ENCODE measurements at places on chromosomes 2 and 18. TPM values are rescaled to one million over a fixed set of nuclear protein-coding genes. Genes with fewer than 3 reads are reported as not detected.
A peak's percentile ranks its signal among the peaks of the same experiment; 100 is the strongest.

DNA sequence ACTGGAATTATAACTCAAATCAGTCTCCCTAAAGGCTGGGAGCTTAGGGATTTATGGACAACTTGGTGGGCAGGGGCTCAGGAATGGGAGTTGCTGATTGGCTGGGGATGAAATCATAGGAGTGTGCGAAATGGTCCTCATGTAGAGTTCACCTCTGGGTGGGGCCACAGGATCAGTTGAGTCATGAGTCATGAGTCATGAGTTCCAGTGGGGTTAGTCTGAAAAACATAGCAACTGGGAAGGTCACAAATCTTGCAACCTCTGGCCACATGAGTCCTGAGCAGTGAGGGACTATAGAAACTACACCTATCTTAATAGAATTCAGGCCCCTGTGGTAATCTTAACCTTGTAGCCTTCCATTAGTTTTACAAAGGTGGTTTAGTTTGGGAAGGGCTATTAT is 383.3 kb downstream of the RBM43 start:
- no peaks in the 10 kb centered on the region for H3K27me3 ChIP-seq
- no peak overlapping the region for H3K4me3 ChIP-seq
- no peaks in the 10 kb centered on the region for H3K36me3 ChIP-seq

GRCh38 chr2:241760301-241760771 is 16.3 kb upstream of the GAL3ST2 start:
- H3K27ac ChIP-seq, result no peak overlapping the region
- no peaks in the 10 kb centered on the region for H3K27me3 ChIP-seq
- peaks cover 12% of the 10 kb centered on the region for H3K4me1 ChIP-seq

GRCh38 chr18:69998523-69998987 is 50.9 kb upstream of the CD226 start:
- H3K4me1 ChIP-seq, result no peaks in the 10 kb centered on the region
- H3K27me3 ChIP-seq, result no peaks in the 10 kb centered on the region
- no peak overlapping the region for H3K4me3 ChIP-seq
- no peaks in the 10 kb centered on the region for H3K36me3 ChIP-seq
- DNase-seq, result no peak
- H3K27ac ChIP-seq, result no peak overlapping the region

DNA sequence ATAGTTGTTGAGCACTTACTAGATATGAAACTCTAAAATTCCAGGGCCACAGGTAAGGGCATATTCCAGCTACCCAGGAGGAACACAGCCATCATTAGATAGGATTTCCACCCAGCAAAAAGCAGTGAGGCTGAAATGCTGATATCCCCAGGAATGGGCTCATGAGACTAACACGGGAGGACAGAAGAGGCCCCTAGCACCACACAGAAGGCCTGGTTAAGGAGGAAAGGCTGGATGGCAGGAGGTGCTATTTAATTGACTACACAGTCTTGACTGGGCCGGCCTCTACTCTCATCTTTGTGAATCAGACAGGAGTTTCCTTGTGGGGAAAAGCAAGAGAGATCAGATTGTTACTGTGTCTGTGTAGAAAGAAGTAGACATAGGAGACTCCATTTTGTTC is 61.7 kb downstream of the MRPL35 start:
- no peaks in the 10 kb centered on the region for H3K4me1 ChIP-seq
- DNase-seq, result no peak
- no peak overlapping the region for H3K27ac ChIP-seq
- H3K27me3 ChIP-seq, result no peaks in the 10 kb centered on the region
- no peak overlapping the region for H3K4me3 ChIP-seq
- H3K36me3 ChIP-seq, result no peaks in the 10 kb centered on the region

DNA sequence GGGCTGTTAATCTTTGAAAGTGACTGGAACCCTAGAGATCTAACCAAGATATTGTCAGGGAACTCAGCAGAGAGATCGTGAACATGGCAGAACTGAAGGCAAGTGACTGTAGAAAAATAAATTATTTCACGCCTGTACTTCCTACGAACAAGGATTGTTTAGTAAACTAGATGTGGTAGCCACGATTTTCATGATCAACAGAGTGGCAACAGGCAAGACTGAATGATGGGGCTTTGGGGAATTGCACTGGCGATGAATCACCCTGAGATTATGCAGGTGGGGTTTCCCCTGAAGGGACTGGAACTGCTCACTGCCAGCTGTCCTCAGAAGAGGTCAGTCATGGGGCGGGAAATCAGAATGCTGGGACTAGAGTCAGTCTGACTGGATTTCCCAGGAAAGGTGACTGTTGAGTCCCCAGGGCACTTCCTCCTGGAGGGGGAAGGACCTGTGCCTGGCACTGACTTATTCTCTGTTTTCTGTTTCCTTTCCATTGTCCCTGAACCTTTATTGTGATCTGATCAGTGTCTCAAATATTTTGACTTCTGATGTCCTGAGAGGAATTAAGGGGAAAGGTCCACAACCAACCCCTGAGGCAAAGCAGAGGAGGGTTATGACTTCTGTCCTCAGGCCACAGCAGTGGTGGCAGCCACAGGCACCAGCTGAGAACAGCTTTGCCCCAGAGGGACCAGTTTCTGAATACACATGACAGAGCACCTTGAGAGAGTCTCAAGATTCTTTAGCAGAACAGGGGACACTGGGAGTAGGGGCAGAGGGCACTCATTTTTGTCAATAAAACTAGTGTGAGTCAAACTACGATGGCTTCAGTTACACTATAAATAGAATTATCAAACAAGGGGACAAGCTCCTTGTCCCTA is 70.0 kb downstream of the NAB1 start:
- H3K4me1 ChIP-seq, result peaks cover 9% of the 10 kb centered on the region
- no peaks in the 10 kb centered on the region for H3K36me3 ChIP-seq
- no peak overlapping the region for H3K4me3 ChIP-seq

GRCh38 chr2:50395605-50396297 is 636.2 kb downstream of the NRXN1 start:
- no peak for DNase-seq
- H3K4me3 ChIP-seq, result no peak overlapping the region
- no peaks in the 10 kb centered on the region for H3K36me3 ChIP-seq
- H3K4me1 ChIP-seq, result no peaks in the 10 kb centered on the region
- no peak overlapping the region for H3K27ac ChIP-seq
- no peaks in the 10 kb centered on the region for H3K27me3 ChIP-seq

- H3K4me3 ChIP-seq, result no peak overlapping the region
- no peaks in the 10 kb centered on the region for H3K4me1 ChIP-seq
- H3K27ac ChIP-seq, result no peak overlapping the region
- H3K27me3 ChIP-seq, result peaks cover 26% of the 10 kb centered on the region
- no peak for DNase-seq
Observed at GRCh38 chr18:63314062-63314790, 5.3 kb downstream of the BCL2 start.

GRCh38 chr18:23282437-23282781 is 147.1 kb downstream of the CABLES1 start:
- no peaks in the 10 kb centered on the region for H3K36me3 ChIP-seq
- peak overlapping the region; percentile 81 for H3K27ac ChIP-seq
- H3K4me3 ChIP-seq, result no peak overlapping the region
- no peak for DNase-seq
- no peaks in the 10 kb centered on the region for H3K27me3 ChIP-seq
- H3K4me1 ChIP-seq, result peaks cover 44% of the 10 kb centered on the region

GRCh38 chr2:3450385-3451010 is 68.8 kb downstream of the ADI1 start:
- H3K27me3 ChIP-seq, result no peaks in the 10 kb centered on the region
- H3K27ac ChIP-seq, result no peak overlapping the region
- H3K4me1 ChIP-seq, result no peaks in the 10 kb centered on the region
- H3K4me3 ChIP-seq, result no peak overlapping the region
- no peaks in the 10 kb centered on the region for H3K36me3 ChIP-seq
- no peak for DNase-seq

GRCh38 chr2:20668451-20668850 is 1.5 kb downstream of the GDF7 start:
- H3K36me3 ChIP-seq, result no peaks in the 10 kb centered on the region
- no peak overlapping the region for H3K4me3 ChIP-seq
- peaks cover 8% of the 10 kb centered on the region for H3K4me1 ChIP-seq

DNA sequence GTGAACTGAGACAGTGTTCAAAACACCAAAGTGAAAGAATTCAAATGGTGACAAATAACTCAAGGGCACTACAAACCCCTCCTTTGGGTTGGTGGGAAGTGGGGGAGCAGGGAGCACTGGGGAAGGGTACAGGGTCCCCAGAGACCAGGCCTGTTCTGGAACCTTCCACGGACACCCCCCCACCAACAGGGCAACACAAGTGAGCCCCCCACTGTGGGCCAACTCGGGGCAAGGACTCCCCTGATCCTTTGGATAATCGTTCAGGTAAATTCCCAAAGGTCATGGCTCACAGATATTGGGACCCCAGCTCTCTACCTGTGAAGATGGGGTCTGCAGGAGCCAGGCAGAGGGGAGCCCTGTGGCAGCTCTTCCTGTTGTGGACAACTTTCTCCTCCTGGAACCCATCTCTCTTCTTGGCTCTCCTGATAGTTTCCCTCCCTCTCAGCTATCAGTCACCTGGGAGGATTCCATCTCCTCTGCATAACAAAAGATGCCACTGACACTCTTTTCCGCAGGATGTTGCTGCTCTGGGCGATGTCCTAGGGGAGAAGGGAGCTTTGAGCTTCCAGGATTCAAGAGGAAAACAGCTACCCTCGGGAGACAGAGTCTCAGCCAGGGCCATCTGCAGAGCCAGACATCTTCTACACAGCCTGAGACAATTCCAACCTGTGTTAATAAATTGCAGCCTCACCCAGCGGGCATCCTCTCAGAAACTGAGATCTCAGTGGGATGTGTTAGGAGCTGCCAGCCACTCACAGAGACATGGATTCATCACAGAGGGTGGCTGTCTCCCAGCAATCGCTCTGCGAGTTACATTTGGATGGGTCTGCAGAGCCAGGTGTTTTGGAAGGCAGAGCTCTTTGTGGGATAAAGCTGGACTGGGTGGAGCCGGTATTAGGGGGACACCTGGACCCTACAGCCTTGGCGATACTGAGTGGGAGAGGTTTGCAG is 35.4 kb downstream of the MBP start:
- H3K4me1 ChIP-seq, result peaks cover 61% of the 10 kb centered on the region
- H3K4me3 ChIP-seq, result no peak overlapping the region
- no peaks in the 10 kb centered on the region for H3K27me3 ChIP-seq

DNA sequence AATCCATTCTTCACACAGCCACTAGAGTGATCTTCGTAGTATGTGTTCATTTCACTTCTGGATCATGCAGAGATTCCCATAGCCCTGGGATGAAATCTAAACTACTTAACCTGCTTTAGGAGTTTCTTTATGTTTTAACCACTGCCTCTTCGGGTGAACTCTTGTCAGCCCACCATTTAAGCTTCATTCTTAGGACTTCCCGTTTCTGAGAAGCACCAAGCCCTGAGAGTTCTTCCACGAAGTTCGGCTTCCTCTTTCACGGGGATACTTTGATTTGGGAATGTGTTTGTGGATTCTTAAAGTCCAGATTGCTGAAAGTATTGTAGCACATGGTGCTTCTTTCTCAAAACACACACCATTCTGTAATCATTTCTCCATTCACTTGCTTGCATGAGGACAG is 205.0 kb downstream of the UBE2E3 start:
- no peak for DNase-seq
- H3K4me3 ChIP-seq, result no peak overlapping the region
- no peaks in the 10 kb centered on the region for H3K4me1 ChIP-seq
- H3K27me3 ChIP-seq, result no peaks in the 10 kb centered on the region
- H3K36me3 ChIP-seq, result no peaks in the 10 kb centered on the region
- no peak overlapping the region for H3K27ac ChIP-seq

- no peak overlapping the region for H3K4me3 ChIP-seq
- DNase-seq, result no peak
- no peak overlapping the region for H3K27ac ChIP-seq
- no peaks in the 10 kb centered on the region for H3K27me3 ChIP-seq
- no peaks in the 10 kb centered on the region for H3K4me1 ChIP-seq
- no peaks in the 10 kb centered on the region for H3K36me3 ChIP-seq
Observed at GRCh38 chr2:230144355-230144754, 75.4 kb downstream of the SP110 start.

DNA sequence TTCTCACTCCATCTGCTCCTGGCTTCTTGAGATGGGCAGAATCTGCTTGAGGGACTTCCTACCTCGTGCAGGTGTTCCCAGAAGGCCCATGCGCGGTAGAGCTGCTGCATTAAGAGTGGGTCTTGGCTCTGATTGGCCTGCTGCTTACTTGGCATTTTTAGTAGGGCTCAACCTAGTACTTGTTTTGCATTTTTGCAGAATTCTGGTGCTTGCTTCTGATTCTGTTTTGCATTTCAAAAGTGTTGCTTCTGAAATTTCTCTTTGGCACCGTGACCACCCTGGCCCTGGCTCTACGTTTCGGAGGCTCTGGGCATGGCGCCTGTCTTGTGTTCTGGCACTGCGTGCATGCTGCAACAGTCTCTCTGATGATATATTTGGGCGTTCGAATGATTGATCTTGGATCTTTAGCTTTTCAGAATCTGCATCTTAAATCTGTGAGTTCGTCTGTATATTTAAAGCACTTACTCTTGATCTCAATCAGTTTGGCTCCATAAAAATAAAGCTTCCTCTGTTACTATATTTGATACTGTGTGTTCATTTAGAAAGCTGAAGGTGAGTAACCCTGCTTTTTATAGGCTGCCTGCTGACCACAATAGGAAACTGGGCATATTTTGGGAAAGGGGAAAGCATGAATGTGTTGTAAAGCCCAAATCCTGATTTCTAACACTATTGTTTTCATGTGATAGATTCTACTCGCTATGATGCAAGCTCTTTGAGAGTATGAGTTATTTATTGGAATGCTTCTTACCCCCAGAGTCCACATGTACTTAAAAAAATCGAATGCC is 22.2 kb downstream of the EFR3B start:
- no peaks in the 10 kb centered on the region for H3K27me3 ChIP-seq
- H3K27ac ChIP-seq, result no peak overlapping the region
- DNase-seq, result no peak
- no peak overlapping the region for H3K4me3 ChIP-seq
- H3K4me1 ChIP-seq, result peaks cover 11% of the 10 kb centered on the region
- no peaks in the 10 kb centered on the region for H3K36me3 ChIP-seq

GRCh38 chr2:84494070-84494469 is 22.2 kb upstream of the DNAH6 start:
- no peaks in the 10 kb centered on the region for H3K36me3 ChIP-seq
- no peak for DNase-seq
- no peak overlapping the region for H3K27ac ChIP-seq
- no peaks in the 10 kb centered on the region for H3K27me3 ChIP-seq
- no peaks in the 10 kb centered on the region for H3K4me1 ChIP-seq
- no peak overlapping the region for H3K4me3 ChIP-seq

- no peaks in the 10 kb centered on the region for H3K27me3 ChIP-seq
- no peak for DNase-seq
Observed at GRCh38 chr18:6255886-6256285, 158.8 kb downstream of the L3MBTL4 start.

- H3K4me1 ChIP-seq, result no peaks in the 10 kb centered on the region
- H3K36me3 ChIP-seq, result no peaks in the 10 kb centered on the region
- H3K27ac ChIP-seq, result no peak overlapping the region
Observed at GRCh38 chr2:205273148-205273547, 409.2 kb upstream of the NRP2 start.

The ALPG gene
- 65.3 TPM for total RNA-seq

The LYG1 gene
- total RNA-seq, result 0.23 TPM

The ARL4C gene
- 151 TPM for total RNA-seq

The GAL3ST2 gene
- total RNA-seq, result 1.6 TPM

Data from Panc1 (cell line).